ENCODE measurements at places on chromosomes 2 and 18.
A peak's percentile ranks its signal among the peaks of the same experiment; 100 is the strongest.

DNA sequence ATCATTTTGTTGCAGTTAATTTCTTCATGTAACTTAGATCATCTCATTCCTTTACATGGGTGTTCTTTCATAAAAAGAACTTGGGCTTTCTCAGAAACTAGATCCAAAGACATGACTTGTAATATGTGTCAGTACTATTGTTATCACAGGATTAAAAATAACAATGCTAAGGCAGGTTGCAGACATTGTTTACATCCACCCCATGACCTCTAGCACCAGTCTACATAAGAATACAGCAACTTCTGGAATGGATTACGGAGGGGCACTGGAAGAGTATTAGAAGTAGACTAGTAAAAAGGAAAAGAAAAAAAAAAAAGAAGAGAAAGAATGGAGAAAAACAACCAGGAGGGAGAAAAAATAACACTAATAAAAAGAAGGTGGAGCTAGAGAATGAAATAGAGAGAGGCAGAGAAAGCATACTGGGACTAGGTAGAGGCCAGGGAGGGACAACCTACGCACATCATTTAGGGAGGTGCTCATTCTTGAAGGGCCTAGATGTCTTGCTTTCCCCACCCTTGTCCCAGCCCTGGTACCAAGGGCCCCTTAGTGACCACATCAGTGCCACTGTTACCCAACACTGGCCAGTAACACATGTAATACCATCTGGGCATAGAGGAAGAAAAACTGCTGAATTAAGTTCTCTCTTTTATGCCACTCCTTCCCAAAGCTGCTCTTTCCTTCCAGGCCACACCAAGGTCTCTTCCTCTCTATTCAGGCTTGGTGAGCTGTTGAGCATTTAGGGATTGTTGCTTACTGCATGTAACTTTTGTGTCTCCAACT is 70.6 kb upstream of the KLF7 start:
- DNase-seq: no peak

- no peak for DNase-seq
Observed at GRCh38 chr18:67280486-67281242, 235.9 kb downstream of the DSEL start.

GRCh38 chr18:37574113-37574512 is 8.5 kb upstream of the CELF4 start:
- no peak for DNase-seq

DNA sequence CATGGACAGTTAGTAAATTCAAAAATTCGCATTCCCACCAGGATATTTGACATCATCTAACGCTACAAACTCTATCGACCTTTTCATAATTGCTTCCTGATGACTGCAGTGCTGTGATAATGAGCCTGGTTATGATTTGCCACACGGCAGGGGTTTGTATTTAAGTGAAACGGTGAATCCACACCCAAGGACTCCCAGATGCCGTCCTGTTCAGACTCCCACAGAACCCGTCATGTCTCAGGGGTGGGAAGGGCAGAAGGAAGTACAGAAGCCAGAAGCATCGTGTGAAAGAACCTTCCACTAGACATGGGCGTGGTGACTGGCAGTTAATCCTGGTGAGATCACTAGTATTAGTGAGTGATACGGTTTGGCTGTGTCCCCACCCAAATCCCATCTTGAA is 91.2 kb upstream of the TMEM18 start:
- no peak for DNase-seq

- DNase-seq: no peak
Observed at GRCh38 chr2:196335221-196335634, 163.8 kb upstream of the STK17B start.

DNA sequence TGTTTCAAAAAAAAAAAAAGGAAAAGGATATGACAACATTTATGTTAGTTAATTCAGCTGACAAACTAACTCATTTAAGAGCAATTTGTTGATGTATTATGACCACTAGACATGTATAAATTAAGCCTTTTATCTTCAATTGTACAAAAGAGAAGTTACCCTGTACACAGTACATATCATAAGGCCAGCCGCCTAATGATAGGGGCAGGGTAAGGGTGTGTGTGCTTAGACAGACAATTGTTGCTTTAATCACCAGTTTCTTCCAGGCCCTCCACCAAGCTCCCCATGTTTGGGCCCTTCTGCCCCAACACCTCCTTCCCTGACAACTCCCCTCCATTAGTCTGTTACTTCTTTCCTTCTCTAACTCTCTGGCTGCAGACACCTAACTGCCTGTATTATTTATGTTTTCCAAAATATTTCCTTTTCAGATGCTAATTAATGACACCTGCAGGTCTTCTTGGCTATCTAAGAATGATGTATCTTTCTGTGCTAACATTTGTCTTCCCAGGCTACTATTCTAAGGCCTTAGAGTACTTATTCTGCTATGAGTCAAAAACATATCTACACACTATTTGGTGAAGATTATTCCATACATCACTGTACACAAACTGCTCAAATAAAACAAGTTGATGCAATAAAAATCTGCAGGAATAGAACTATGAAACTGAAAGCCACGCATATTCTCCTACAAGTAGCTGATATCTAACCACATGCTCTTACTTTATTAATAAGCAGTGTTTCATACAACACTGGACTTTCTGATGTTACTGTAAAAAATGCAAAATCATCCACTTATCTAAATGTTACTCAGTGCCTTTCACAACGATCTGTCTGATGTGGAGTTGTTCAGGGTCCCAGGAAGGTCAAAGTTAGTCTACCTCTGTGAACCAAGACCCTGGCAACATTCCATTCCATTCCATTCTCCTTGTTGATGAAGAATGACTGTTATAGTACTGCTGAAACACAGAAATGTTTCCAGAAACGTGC is 26.4 kb downstream of the TMEM131 start:
- DNase-seq: no peak

DNA sequence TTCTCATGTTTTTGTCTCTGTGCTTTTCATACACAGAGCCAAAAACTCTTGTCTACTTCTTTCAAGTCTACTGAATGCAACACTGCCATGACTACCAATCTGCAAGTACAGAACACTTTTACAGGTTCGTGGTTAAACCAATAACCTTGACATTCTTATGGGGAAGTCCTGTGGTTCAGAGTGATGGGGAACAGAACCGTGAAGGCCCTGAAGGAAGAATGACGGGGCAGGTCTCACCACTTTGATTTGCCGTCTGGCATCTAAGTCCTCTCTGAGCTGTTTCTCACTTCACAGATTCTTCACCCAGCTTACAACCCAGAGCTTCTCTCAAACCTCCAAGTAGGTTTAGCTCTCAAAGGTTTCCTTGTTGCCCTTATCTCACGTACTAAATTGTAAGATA is 117.5 kb upstream of the SNTG2 start:
- no peak for DNase-seq

DNA sequence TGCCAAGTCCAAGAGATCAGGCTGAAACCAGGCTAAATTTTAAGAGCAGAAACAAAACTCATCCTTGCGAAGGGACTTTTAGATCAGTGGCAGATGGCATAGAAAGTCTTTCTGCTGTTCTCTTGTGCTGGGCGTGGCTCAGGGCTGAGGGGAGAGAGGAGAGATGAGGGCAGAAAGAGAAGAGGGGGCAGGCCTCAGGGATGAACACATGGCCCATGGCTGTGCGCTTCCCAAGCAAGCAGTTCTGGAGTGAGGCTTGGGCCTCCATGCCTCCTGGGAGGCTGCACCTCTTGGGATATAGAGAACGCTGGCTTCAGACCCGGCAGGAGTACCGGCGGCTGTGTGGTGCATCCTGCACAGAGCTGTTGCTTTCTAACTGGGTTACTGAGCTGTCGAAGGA is 41.0 kb downstream of the HPCAL1 start:
- no peak for DNase-seq

- DNase-seq: peak; percentile 70
Observed at GRCh38 chr2:118223992-118224894, 136.0 kb downstream of the INSIG2 start.

- DNase-seq: no peak
Observed at GRCh38 chr2:182921234-182921633, 54.8 kb upstream of the FRZB start.

Measured in stimulated activated effector memory CD8-positive, alpha-beta T cell treated with anti-CD3 and anti-CD28 coated beads, Interleukin-12 subunit alpha, Interleukin-12 subunit beta, amount 100 ng/mL, for 72 hours (primary cell).